ENCODE measurements at places on chromosomes 16 and 17.

- DNase-seq: no peak
Observed at GRCh38 chr17:20779521-20779920, 200.0 kb downstream of the CDRT15L2 start.

GRCh38 chr16:1117176-1117900 is 21.3 kb upstream of the C1QTNF8 start:
- DNase-seq: no peak

GRCh38 chr17:68792042-68792685 is 163.0 kb downstream of the ABCA8 start:
- DNase-seq: no peak

GRCh38 chr16:24282141-24282540 is 26.0 kb downstream of the CACNG3 start:
- no peak for DNase-seq

- DNase-seq: no peak
Observed at GRCh38 chr17:52986056-52986662, 827.6 kb upstream of the CA10 start.

DNA sequence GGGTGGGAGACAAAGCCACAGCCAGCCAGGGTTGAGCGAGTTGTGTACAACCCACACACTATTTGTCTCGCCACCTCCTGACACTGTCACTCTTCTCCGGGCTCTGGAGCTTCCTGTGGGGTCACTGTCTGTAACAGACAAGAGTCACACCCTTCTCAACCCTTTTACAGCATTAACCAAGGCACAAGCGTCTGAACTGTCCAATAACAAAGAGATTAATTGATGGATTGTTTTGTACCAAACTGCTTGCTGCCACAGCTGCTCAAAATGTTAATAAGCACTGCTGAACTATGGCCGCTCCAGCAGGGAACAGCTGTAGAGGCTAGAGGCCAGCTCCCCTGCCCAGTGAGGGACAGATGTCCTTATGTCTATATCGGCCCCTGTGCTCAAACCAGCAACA is 25.2 kb upstream of the HYDIN start:
- DNase-seq: no peak

DNA sequence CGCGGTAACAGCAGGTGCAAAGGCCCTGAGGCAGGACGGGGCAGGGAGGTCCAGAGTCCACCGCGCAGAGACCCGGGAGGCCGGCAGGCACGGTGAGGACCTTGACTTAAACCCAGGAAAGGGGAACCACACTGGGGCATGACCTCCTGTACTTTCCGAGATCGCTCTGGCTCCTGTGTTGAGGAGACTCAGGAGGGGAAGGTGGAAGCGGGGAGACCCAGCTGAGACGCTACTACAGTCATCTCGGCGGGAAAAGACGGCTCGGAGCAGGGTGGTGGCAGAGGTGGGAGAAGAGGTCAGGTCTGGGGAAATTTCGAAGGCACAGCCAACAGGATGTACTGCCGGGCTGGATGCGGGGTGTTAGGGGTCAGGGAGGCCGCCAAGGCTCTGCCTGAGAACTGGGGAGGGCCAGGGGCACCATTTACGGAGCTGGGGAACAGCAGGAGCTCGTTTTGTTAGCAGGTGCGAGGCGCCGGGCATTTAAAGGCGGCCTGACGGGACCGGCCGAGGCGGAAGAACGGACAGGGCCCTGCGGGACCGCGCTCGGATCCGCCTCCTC is 22.3 kb downstream of the NPTX1 start:
- no peak for DNase-seq

GRCh38 chr17:55159251-55159650 is 105.5 kb upstream of the HLF start:
- DNase-seq: no peak

DNA sequence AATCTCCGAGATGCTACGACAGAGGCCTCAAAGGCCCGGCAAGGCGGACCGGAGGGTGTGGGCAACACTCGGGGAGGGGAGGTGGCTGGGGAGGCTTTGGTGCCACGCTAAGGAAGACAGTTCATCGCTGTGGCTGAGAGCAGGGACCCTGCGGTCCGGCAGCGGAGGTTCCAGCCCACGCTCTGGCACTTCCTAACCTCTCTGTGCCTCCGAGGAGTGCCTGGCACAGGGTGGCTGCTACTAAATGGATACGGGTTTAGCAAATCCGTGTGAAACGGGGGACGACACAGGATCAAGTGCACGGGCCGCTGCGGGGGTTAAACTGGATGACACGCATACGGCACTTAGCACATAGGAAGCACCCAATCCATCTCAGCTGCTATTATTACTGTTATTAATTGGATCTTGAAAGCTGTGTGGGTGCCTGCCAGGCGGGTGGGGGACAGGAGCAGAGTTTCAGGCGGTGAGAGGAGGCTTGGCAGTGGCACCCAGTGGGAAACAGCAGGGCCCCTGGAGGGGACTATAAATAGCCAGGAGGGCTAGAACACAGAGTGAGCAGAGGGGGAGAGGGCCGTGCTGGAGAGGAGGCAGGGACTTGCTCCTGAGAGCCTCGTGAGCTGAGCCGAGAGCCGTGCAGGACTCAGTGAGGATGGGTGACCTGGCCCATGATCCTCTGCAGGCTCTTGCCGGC is 45.0 kb downstream of the ABR start:
- no peak for DNase-seq

DNA sequence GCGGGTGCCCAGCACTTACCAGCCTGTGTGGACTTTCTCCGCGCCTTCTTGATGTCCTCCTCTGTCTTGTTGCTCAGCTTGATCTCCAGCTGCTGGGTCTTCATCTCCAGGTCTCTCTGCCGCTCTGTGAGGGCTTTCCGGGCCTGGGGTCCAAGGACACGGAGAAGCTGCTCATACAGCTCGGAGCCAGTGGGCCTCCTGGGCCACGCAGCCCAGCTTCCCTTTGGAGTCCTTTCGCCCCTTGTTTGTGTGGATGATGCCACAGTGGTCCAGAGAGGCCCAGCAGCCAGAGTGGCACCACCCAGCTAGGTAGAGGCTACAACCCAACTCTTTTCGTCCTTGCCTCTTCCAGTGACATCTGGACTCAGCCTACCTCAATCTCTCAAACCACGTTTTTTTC is 20.4 kb upstream of the RCVRN start:
- no peak for DNase-seq

DNA sequence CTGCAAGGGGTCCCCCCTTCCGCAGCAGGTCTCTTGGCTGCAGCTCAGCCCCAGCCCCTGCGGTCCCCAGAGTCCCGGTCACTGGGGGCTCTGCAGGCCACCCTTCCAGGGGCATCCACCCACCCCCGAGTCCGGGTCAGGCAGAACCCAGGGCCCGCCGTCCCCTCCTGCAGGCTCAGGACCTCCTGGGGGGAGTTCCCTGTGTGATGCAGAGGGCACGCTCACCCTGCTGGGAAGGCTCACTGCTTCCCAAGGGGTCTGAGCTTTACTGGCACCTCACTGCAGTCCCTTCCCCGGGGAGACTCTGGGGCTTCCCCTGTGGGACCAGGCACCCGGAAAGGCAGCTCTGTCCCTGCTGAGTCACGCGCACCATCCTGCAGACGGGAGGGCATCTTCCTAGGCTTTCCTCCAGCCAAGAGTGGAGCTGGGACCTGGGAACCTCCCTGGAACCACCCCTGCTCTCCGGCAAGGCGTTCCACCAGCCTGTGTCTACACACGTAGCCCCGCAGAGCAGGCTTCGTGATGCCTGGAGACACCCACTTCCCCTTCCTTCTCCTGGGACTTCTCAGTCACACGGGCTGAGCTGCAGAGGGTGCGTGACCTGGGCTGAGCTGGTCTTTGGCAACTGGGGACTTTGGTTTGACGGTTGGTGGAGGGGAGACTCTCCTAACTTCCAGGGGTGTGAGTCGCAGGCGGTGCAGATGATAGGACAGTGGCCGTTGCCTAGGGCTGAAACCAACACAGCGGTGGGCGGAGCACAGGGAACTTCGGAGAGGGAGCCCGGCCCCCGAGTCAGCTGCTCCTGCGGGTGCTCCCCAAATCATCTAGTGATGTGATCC is 23.4 kb downstream of the SLC25A10 start:
- peak; percentile 81 for DNase-seq

GRCh38 chr17:57544401-57544800 is 200.7 kb downstream of the CCDC182 start:
- DNase-seq: no peak

DNA sequence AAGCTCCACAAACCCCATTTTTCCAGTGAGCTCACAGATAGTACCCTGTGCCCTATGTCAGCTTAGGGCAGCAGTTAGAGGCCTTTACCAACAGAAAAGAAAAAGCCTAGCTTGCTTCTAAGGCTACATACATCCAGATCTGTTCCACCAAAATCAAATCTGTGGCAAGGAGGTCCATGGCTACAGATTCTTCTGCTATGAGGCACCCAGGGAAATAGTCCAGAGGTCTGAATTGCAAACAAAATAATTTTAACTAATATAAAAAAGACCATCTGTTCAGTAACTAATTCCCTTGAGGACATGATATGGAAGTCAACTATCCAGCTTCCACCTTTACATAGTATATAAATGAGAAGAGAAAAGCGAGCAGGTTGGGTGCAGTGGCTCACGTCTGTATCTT is 129.3 kb downstream of the PARN start:
- no peak for DNase-seq

DNA sequence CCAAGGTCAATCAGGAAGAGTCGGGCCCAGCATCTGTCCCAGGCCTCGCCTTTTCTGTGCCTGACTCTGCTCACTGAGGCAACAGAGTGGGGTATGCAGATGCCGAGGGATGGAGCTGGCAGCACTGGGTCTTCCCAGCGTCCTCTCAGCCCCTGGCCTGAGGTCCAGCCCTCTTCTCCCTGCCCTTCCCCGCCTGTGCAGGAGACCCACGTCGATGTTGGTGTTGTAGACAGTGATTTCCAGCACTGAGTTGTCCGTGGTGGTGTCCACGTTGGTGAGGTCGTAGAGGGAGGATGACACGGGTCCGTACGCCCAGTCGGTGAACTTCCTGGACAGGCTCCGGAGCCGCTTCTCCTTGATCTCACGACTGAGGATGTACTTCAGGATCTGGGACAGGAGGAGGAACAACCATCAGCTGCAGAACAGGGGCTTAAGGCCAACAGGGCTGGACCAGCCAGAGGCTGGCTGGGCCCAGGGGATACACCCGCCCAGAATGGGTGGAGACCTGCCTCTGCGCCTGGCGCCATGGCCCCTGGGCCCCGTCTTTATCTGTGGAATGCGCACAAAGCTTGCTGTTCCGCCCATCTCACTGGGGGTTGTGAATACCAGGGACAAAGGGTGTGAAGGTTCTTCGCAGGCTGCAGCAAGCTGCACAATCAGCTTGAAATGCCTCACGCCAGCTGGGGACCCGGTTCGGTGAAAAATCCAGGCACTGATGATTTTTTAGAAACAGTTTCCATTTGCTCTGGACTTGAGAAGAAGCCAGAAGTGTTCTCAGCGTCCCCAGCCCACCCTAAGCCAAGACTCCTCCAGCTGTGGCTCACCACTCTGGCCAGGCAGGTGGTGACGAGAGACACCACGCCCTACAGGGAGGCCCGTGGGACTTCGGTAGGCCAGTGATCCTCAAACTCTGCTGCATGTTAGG is 27.5 kb downstream of the TRPV3 start:
- DNase-seq: no peak

- peak; percentile 4 for DNase-seq
Observed at GRCh38 chr17:63446753-63447470, 806 bp upstream of the CYB561 start.

GRCh38 chr17:82108496-82108945 is 10.5 kb upstream of the FASN start:
- DNase-seq: no peak

- DNase-seq: no peak
Observed at GRCh38 chr17:68803164-68803929, 151.8 kb downstream of the ABCA8 start.

- no peak for DNase-seq
Observed at GRCh38 chr16:35748621-35749252, 2289.3 kb downstream of the TP53TG3F start.

DNA sequence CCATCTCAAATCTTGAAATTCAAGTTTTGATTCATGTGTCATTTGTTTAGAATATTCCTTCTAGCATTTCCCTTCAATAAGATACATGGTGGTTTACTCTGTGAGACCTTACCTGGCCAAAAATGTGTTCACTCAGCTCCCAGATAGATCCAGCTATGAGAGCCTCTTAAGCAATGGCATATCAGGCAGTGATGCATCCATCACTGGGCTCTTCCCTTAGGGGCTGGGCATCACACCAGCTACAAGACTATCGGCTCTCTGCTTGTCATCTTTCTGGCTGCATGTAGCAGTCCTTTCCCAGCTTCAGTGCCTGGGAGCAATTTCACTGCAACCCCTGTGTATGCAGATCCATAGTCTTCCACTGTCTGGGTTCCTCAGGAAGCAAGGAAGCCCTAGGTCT is 40.6 kb downstream of the GOSR1 start:
- DNase-seq: no peak

DNA sequence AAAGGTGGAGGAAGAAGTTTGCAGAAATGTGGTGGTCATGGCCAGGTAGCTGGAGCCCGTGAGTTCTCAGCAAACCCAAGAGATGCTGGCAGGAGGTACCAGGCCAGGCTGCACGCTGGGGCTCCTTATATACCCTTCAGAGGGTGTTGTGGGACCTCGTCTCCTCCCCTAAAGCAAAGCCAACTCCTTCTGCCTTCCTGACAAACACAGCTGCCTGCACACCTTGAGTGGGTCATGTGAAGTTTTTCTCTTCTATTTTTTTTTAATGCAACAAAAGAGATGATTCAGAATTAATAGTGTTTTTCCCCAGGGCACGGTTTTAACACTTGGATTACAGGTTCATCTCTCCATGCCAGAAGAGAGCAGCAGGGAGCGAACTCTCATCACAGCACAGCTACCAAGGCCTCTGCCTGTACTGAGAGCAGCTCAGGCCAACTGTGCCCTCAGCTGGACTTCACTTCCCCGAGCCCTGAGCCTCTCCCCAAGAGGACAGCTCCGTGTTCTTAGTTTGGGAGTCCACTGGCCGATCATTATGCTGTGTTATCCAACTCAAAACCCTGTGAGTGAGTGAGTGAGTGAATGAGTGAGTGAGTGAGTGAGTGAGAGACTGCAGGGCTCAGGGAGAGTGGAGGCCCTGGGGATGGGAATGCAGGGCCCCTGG is at the start of gene KRT15:
TSS of gene KRT15 (minus strand) at position 102 of the 661 bp plus-strand sequence. CDS start at position 39, 63 bp downstream.
- no peak for DNase-seq

DNA sequence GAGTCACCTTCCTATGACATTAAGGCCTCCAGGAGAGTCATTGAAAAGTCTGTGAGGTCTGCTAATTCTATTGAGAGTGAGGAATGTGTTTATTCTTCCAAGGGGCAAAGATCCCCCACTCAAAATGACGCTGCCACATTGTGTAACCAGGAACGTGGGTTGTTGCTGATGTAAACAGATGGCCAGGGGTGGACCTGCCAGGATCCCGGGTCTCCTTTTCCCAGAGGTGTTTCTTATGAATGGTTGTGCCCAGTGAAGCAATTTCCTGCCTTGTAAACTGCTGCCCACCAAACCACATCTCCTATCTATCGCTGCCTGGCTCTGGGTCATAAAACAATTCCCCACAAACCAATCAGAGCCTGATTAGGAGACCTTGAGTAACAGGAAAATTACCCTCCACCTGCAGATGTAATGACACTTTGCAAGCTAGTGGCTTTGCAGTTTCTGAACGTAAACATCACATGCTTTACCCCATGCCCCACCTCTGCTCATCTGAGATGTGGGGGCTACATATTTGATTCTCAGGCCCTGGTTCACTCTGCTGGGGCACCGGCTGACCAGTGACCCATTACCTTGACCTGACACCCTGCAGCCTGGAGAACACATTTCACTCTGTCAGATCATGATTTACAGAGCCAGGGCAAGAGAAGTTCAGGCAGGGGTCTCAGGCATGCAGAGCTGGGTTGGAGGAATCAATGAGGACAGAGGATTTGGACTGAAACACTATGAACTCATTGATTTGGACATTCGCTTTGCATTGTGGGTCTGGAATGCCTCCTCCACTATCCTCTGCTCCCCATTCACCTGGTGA is 33.1 kb upstream of the DDX52 start:
- DNase-seq: no peak

- peak; percentile 54 for DNase-seq
Observed at GRCh38 chr17:19744492-19744891, 3.6 kb downstream of the ALDH3A1 start.

Measured in NCI-H526 (cell line).